ENCODE measurements at places on chromosomes 7 and 10.

DNA sequence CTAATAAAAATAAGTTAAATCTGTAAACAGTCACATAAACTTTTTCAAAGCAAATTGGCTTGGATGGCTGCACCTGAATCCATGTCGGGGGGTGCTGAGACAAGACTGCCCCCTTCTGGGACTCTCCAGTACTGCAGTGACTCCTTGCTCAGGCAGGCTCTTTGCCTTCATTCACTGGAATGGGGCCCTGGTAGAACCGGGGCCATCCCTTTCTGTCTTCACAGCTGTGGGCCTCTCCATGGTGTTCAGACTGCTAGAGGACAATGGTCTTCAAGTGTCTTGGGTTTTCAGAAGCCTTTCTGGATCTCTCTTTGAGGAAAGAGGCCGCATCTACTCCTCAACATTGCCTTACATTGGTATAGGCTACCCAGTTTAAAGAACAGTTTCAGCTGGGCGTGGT, 16.1 kb upstream of the IMPDH1 start:
- peak; percentile 70 for ATAC-seq

GRCh38 chr10:8116926-8117493, 62.5 kb downstream of the GATA3 start:
- ATAC-seq = no peak

- no peak for ATAC-seq
These were observed 5.0 kb downstream of the MYO1G start for GRCh38 chr7:44973610-44974401.

DNA sequence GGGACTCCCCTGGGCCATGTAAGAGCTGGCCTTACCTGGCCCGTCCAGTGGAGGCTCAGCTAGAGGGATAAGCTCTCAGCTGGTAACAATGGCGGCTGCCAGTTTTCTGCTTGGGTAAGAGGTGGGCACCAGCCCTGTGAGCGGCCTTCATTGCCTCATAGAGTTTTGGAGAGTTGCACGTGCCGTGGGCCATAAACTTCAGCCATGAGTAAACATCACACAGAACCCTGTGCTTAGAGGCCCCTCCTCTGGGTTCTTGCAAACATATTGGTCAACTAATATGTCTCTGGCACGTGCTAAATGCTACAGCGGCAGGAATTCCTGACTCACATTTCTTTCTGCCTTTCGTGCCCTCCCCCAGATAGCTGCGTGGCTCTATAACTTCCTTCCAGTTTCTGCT, 103.9 kb upstream of the LEP start:
- no peak for ATAC-seq

DNA sequence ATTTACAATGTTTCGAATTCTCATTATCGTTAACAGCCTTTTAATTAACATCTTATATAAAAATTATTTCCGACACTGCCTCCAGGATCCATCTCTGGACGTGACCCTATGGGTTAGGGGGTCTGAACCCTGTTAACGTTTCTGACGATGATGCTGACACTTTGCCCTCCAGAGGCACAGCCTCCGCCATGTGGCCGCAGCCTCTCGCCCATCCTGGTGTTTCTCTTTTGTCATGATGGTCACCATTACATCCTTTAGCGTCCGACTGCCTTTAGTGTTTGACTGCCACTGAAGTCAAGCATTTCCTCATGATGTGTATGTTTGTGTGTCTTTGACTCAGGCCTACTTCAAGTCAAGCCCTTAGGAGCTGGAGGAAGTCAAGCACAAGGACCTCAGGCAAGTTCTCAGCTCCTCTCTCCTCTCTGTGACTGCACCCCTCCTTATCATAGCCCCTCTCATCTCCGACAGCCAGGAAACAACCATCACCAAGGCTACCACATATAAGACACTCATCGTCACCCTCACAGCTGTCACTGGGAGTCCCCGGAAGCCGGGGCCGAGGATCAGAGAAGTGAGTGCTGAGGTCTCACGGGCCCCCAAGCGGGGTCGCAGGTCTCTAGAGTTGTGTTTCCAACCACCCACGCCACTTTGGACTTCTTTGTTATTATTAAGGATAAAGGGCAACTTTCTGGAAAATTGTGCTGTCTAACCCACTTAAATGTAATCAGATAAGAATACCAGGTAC, 96.1 kb upstream of the PPP2R2D start:
- no peak for ATAC-seq

GRCh38 chr7:134375206-134375605, 58.5 kb upstream of the SLC35B4 start:
- ATAC-seq = no peak

DNA sequence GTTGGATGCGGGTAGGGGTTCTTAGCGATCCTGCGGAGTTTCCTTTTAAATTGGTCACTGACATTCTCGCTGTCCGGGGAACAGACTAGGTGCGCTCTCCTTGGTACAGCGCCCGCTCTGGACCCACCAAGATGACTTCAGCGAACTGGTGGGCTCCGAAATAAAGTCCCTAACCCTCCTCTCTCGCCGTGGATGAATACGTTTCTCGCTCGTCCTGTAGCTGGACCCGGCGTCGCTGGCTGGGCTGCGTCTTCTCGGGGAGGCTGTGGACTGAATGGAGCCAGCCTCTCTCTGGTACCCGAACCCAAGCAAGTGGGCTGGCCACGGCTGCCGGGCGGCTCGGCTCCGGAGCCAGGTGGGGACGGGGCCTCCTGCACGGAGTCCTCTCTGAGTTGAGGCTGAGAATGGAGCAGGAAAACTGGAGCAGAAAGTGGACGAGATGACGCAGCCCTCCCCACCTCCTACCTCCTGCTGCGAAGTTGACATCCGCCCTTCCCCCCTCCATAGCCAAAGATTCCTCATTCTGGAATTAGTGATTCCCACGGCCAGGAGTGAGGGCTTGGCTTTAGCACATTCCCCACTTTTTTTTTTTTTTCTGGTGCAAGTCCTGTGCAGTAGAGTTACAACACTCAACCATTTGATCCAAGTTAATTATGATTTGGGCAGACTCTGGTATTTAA, 1.5 kb downstream of the UNC5B start:
- no peak for ATAC-seq

DNA sequence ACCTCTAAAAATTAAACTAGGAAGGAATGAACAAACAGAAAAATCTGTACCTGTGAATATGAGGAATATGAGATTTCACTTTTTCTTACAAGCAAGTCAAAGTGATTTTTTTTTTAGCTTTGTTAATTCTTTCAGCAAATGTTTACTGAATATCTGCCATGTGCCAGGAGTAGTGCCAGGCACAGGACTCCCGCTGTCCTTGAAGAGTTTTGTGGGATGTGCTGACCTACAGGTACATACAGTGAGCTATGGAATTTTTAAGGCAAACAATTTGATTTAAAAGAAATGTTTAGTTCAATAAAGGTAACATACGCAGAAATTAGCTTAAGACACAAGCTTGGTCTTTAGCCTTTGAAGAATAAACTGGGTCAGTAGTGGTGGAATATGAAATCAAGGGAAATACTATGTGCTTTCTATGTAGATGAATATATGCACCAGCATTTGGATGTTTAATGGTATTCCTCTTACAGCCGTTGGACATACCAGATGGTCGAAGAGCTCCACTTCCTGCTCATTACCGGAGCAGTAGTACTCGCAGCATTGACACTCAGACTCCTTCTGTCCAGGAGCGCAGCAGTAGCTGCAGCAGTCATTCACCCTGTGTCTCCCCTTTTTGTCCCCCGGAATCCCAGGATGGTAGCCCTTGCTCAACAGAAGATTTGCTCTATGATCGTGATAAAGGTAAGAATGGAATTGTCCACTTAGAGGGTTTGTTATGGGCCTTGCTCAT, 102.0 kb downstream of the GLCCI1 start:
- no peak for ATAC-seq

DNA sequence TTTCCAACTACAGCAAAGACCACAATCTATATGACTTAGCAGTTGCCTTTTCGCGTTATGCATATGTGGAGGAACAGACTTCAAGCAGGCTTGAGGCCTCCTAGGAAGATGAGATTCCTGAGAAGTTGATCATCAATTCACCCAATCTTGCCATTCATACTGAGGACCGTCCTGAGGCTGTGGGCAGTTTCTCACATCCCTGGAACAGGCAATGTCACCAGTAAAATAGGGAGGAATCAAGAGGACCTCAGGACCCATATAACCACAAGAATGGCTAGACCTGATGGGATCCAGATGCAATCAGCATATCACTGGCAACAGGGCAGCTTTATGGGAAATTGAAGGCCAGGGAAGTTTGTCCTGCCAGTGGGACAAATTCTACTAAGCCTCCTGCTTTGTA, 17.3 kb downstream of the KDM7A start:
- no peak for ATAC-seq

- peak; percentile 10 for ATAC-seq
These were observed 2.8 kb downstream of the CALHM3 start for GRCh38 chr10:103476046-103476768.
